ENCODE measurements at places on chromosomes 1 and 21. TPM values are rescaled to one million over a fixed set of nuclear protein-coding genes. Genes with fewer than 3 reads are reported as not detected.

FAM229A gene
- total RNA-seq = 4.1 TPM

AIM2 gene
- 0.27 TPM for total RNA-seq

GRCh38 chr21:39388811-39389155 is 39.9 kb upstream of the HMGN1 start:
- DNase-seq = no peak

ADORA3 gene
- total RNA-seq = 2.3 TPM

- DNase-seq = no peak
Observed at GRCh38 chr1:145826030-145826429, 2.0 kb downstream of the POLR3C start.

DNA sequence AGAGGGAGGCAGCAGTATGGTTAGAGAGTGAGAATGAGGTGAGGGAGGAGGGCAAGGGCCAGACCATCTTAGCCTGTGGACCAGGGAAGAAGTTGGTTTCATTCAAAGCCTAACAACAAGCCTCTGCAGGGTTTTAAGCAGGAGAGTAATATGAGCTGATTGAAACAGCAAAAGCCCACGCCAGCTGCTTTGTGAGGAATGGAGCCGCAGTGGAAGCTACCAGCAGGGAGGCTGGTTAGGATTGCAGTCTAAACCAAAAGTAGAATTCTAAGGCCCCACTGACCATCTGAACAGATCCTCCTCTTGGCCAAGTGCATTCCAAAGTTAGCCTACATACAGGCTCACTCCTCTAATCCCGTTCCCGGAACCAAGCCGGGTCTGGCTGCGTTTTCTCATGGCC is 44.8 kb downstream of the OLFML3 start:
- DNase-seq = no peak

CYP4A11 gene
- total RNA-seq = not detected

DNA sequence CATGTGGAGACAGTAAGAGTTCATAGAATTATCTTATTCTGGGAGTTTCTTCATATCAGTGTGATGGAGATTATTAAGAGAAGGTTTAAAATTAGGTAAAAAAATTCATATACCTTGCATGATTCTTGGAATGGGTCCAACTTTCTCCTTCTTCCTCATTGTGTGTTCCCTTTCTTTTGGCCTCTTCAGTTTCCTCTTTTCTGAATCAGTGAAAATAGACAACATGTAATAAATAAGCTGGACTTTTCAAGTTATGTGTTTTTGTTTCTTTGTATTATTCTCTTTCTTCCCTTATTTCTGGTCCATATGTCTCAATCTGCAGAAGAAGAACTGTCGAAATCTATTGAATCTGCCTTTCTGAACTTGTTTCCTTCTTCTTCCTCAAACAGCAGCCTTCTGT is 30.5 kb downstream of the C4BPA start:
- DNase-seq = no peak

- DNase-seq = no peak
Observed at GRCh38 chr1:76463278-76463677, 388.7 kb downstream of the ST6GALNAC3 start.

CLIC4 gene
- 133 TPM for total RNA-seq

DUSP23 gene
- 164 TPM for total RNA-seq

- no peak for DNase-seq
Observed at GRCh38 chr1:78351551-78352216, 139.1 kb upstream of the PTGFR start.

- no peak for DNase-seq
Observed at GRCh38 chr1:48841461-48841860, 64.8 kb upstream of the BEND5 start.

- no peak for DNase-seq
Observed at GRCh38 chr1:201511941-201512539, 5.1 kb upstream of the CSRP1 start.

CNIH3 gene
- 1.7 TPM for total RNA-seq

DNA sequence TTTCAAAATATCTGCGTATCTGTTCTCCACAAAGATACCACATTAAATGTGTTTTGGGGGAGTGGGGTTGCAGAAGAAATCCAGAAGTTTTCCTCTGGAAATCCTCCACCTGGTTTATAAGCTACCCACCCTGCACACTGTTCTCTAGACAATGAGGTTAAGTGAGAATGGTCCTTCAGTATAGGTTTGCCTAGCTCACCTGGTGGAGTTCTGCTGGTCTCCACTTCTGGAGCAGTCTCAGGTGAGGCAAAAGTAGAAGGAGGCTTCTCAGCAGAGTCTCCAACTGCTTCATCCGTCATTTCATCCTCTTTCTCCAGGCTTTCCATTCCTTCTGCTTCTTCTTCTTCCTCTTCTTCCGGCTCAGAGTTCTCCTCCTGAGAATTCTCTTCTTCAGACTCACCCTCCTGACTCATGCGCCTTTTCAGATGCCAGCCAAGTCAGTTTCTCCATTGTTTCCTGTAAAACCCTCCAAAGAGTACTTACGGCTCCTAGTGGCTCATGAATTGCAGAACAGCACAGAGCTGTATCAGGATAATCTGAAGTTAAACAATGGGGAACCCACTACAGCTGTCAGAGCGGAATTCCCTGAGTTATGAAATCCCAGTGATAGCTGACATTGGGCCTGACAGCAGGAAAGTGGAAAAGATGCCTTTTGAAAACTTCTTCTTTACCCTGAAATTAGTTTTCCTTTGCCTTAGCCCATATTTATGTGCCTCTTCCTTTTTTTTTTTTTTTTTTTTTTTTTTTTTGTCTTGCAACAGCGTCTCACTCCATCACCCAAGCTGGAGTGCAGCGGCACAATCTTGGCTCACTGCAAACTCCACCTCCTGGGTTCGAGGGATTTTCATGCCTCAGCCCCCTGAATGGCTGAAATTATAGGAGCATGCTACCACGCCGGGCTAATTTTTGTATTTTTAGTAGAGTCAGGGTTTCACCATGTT is 38.5 kb downstream of the MSTO1 start:
- DNase-seq = peak; percentile 40

GRCh38 chr1:155698382-155699038 is 9.6 kb downstream of the DAP3 start:
- no peak for DNase-seq

DNA sequence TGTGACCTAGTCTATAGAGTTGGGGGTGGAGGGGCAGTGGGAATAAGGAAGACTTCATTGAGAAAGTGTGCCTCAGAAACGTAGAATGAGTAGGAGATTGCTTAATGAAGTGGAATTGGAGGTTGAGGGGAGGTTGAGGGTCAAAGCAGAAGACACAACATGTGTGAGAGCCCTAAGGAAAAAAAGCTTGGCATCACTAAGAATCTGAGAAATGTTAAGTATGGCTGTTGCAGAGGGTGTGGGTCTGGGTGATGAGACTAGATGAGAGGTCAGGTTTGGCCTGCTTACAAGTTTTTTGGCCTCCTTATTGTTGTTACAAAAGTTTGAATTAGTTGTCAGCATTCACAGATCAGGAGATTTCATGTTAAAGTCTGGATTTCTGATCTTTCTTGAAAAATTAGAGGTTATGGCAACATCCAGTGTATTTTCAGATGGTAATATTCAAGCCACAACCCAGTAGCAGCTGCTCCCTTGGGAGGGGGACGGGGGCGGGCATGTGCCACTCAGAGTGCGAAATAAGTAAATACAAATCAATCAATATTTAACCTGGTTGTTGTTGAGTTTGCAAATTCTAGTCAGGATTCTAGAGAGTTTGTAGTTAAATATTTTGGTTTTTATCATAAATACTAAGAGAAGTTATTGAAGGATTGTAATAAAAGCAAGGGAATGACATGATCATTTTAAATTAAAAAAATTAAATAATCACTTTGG is 4.3 kb downstream of the MAN1A2 start:
- no peak for DNase-seq

DNA sequence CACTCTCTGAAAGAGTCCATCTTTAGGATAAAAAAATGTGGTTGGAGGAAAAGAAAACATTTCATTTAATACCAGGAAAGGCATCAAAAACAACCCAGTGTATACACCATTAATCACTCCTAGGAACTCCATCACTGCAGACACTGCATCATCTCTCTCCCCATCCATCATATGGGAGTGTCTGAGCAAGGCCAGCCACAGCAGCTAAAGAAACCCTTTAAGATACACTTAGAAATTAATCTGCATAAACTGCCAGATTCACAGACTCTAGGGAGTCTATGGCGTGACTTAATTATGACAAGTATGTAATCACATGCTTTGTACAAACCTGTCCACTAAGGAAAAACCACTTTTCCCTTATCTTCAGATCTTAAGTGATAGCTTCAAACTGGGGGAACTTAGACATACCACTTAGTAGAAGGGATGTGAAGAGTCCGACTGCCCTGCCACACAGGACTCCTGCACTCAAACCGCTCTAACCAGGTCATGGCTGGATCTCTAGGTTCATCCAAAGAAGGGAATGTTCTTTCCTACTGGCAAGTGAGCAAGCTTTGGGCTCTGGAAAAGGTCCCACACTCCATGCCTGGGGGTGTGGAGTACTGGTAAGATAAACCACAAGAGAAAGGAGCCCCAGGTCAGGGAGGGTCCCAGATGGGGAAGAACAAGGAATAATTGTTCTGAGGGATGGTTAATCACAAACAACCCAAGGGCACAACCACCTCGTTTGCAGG is 61.0 kb upstream of the C8B start:
- DNase-seq = no peak

DNA sequence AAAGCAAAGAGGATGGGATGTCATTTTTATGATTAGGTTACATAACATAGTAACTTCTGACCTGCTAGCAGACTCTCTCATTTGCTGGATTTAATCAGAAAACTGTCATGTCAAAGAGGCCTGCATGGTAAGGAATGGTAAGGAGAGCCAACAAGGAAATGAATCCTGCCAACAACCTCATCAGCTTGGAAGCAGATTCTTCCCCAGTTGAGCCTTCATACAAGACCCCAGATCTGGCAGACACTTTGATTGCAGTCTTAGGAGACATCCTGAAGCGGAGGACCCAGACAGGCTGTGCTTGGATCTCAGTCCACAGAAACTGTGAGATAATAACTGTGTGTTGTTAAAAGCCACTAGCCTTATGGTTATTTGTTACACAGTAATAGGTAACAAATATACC is 27.6 kb upstream of the MARK1 start:
- no peak for DNase-seq

DNA sequence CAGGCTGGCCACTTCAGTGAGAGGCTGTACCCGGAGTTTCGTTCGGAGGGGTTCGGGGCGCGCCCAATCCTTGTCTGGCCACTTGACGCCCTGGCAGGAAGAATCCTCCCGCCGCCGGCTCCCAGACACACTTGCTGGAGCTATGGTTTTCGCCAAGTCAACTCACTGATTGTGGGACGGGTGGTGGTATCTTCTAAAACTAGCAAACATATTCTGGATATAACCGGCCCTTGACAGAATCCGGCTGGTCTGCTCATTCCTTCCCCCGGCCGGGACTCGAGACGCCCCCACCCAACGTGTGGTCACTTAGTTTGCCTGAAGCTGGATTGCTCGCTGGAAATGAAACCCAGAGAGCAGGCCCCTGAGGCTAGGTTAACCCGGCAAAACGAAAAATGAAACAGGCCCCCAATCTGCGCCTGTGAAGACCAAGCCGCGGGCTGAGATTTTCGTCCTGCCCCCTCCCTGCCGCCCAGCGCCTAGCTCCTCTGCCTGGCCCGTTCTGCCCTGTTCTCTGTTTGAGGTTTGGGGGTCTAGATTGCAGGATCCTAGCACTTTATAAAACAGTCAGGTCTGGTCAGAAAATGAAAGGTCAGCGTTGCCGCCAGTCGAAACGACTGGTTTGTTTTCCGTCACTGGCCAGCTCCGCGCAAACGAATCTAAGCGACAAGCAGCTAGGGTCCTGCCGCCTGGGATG is 4.6 kb downstream of the GFI1 start:
- DNase-seq = no peak

- peak; percentile 96 for DNase-seq
Observed at GRCh38 chr1:11735854-11736745, at the start of gene AGTRAP. Gene AGTRAP (plus strand): TSS chr1:11736136. CDS start chr1:11736209, 73 bp downstream.

GRCh38 chr21:31927689-31928353 is 55.0 kb downstream of the HUNK start:
- DNase-seq = no peak

DNA sequence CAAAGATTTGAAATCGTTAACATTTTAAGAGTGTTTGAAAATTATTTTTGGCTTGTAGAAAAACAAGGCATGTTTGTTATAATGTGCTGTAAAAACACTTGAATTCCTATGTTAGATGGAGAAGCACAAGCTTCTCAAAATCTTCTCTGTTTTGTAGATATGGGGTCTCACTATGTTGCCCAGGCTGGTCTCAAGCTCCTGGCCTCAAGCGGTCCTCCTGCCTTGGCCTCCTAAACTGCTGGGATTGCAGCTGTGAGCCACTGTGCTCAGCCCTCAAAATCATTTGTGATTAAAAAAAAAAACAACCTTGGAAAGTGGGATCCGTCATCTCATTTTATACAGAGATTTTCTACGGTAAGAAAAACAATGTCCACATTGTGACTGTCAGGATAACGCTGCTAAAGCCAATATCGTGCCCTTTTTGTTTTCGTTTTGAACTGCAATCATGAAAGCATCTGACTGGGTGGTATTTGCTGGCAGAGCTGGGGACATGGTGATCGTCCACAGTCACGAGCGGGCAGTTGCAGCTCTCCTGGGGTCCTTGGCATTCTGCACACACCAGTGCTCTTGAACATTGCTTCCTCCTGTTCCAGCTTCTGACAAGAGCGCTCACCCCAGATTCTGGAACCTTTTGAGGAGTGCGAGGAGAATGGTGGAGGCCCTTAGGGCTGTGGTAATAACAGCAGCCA is 112.5 kb downstream of the PGBD5 start:
- no peak for DNase-seq

GRCh38 chr1:82052563-82052962 is 251.8 kb downstream of the ADGRL2 start:
- no peak for DNase-seq

- peak; percentile 62 for DNase-seq
Observed at GRCh38 chr21:40053007-40053406, 185.8 kb downstream of the PCP4 start.

- no peak for DNase-seq
Observed at GRCh38 chr1:119731741-119732430, 20.2 kb downstream of the PHGDH start.

- DNase-seq = no peak
Observed at GRCh38 chr1:32336591-32336932, 529 bp upstream of the MARCKSL1 start.

DNA sequence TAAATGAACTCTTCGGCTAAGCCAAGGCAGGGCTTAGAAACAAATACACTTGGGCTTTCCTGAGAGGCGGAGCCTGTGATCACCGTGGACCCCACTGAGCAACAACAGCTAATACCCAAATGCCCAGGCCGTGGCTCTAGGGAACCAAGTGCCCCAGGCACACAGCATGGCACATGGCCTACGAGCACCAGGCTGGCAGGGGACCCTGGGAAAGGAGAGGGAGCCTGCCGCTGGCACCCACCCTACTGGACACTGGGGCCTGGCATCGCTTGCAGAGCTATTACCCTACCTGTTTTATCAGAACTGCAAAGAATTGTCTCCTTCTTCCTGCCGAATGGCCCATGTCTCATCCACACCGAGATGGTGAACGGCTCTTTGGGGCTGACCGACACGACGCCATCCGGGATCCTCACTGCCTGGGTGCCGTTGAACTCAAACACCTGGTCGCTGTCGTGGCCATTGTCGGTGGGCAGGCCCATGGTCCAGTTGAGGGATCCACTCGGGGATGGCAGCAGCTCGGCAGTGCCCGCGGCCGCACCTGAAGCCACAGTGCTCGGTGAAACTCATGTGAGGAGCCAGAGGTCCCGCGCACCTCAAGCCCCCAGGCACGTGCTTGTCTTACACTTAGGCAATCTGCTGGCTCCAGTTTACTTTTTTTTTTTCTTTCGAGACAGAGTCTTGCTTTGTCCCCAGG is 79.5 kb downstream of the CLSTN1 start:
- no peak for DNase-seq

GRCh38 chr1:9373619-9374018 is 80.9 kb downstream of the SPSB1 start:
- no peak for DNase-seq

TLCD4 gene
- total RNA-seq = 6.9 TPM

All from adrenal gland (tissue), 19 donors.